NK-92 treated with Interleukin-12 subunit alpha and Interleukin-12 subunit beta, amount 100 ng/mL, for 24 hours (cell line): ENCODE measurements at places on chromosomes 13 and 19.

- no peak for DNase-seq
Observed at GRCh38 chr19:49216071-49216470, 58.5 kb downstream of the TRPM4 start.

DNA sequence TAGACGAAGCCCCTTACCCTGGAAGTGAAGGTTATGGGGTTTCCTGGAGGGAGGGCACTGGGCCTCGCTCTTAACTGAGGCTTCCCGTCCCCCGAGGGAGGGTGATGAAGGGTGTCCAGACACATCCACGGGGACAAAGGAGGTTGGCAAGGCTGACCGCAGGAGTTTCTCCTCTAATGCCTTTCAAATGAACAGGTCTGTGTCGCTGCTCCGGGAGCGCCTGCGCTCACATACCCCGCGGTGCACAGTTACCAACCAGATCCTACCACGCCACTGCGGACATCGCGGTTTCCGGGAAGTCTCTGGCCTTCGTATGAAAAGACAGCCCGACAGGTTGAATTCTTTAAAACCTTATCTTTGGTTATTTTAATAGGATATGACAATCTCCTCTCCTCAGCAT is 41.3 kb downstream of the IRS2 start:
- no peak for DNase-seq

DNA sequence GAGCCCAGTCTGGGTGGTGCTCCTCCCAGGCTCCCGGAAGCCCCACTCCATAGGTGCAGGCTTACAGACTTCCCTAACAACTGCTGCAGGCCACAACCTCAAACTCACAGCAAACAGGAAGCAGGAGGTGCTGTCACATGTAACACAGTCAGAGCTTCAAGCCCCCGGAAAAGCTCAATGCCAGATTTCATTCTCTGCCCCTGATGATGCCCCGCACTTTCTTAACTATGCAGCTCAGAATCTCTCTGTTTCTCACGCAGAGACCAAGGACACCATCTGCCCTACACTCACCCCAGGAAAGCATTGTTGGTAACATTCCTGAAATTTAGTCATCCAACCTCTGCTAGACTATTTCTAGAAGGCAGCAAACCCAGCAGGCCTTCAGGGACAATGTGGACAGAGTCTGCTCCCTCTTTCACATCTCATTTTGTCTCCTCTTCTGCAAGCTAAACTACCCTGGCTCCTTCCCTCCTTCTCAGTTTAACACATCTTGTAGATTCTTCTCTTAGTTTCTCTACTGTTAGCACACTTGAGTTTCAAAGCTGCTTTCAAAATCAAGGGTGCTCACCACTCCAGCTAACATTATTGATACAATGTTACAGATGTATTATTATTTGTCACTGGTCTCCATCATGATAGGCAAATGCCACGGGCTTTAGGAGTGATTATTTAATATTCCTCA is 162.5 kb downstream of the KCTD12 start:
- DNase-seq: no peak

GRCh38 chr19:18894254-18895037 is 1.5 kb downstream of the CERS1 start:
- DNase-seq: no peak

GRCh38 chr13:36282821-36283432 is 14.7 kb downstream of the CCDC169 start:
- DNase-seq: no peak

DNA sequence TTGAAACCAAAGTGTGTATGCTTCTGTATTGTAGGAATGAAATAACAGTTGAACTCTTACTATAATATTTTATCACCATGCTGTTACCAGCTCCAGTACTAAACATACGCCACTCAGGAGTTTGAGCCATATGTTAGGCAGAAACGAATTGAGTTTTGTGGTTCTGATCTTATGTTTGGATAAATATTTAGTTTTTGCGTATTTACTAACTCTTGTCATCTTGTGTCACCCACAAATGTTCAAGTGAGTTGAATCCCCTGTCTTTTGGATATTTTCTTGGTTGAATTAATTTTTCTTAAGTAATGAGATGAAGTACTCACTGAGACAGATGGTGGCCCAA is 1.5 kb downstream of the FNDC3A start:
- DNase-seq: no peak

- no peak for DNase-seq
Observed at GRCh38 chr13:113082198-113083021, 23.2 kb upstream of the F7 start.

GRCh38 chr19:48338802-48339503 is 13.6 kb downstream of the EMP3 start:
- no peak for DNase-seq

GRCh38 chr13:74920361-74920760 is 561.6 kb downstream of the TBC1D4 start:
- DNase-seq: no peak

GRCh38 chr19:44607049-44607448 is 6.3 kb upstream of the IGSF23 start:
- no peak for DNase-seq

DNA sequence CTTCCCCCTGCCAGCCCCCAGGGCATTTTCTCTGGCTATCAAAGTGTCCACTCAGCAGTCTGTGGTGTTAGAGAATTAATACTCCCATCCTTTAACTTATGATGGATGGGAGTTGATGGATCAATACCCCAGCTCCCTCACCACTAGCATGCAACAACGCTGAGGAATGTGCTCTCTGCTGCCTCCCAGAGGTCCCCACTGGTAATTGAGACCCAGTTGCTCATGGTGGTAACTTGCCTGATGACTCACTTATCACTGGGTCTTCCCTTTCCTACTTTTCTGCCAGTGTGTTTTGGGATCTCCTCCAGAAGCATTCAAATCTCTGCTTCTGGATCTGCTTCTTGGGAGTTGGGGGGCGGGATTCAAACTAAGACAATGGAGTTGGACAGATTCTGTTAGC is 20.3 kb upstream of the CACNA1A start:
- DNase-seq: no peak

- no peak for DNase-seq
Observed at GRCh38 chr13:79386125-79386826, 19.8 kb downstream of the RBM26 start.

- no peak for DNase-seq
Observed at GRCh38 chr19:6459262-6460098, at the start of gene SLC25A23. TSS of gene SLC25A23 (minus strand) at chr19:6459792. CDS start at chr19:6459628, 164 bp downstream.

- DNase-seq: no peak
Observed at GRCh38 chr19:46065486-46066071, 24.8 kb upstream of the IGFL4 start.

- no peak for DNase-seq
Observed at GRCh38 chr19:29524201-29524911, 1.4 kb upstream of the VSTM2B start.

DNA sequence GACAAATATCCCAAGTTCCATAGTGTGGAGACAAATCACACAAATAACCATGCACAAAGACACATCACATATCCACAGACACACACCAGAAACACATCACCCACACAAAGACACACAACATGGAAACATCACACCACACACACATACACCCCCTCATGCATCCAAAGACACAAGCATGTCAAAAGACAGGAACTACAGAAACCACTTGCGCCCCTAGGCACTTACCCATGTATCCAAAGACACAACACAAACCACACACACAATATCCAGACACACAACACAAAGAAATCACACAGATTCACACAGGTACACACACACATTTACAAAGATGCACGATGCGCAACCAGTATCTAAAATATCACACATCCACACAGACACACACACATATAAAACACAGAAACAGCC is 901 bp downstream of the DPF1 start:
- DNase-seq: no peak

- no peak for DNase-seq
Observed at GRCh38 chr19:42409477-42409876, 17.7 kb downstream of the LIPE start.

DNA sequence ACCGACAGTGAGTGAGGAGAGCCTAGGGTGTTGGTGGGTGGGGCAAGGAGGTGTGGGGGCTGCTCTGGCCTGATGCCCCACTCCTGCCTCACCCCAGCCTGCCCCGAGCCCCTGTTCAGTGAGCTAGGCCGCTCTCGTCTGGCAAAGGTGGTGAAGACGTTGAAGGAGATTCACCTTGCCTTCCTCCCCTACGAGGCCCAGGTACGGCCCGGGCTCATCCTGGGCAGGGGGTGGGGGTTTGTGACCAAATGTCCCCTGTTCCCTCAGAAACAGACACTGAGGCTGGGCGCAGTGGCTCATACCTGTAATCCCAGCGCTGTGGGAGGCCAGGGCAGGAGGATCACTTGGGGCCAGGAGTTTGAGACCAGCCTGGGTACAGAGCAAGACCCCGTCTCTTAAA is 3.9 kb downstream of the STXBP2 start:
- DNase-seq: no peak

GRCh38 chr13:103130681-103131210 is 64.5 kb upstream of the SLC10A2 start:
- no peak for DNase-seq

DNA sequence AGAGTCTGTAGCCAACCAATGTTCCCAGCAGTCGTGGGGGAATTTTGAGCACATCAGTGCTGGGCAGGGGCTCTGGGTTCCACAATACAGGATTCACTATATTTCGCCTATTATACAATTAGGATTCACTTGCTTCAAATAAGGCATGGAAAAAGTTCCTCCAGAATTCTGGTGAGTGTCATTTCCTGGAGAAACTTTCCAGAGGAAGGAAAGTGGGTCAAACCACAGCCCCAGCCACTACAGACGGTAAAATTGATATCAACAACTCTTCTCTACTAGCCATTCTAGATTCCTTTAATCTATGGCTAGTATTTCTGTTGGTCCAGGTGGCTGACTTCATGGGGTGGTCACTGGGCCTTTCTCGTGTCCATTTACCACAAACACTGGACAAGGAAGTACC is 10.5 kb downstream of the MYCBP2 start:
- no peak for DNase-seq

- DNase-seq: no peak
Observed at GRCh38 chr19:52007451-52007805, 583 bp downstream of the ZNF615 start.

DNA sequence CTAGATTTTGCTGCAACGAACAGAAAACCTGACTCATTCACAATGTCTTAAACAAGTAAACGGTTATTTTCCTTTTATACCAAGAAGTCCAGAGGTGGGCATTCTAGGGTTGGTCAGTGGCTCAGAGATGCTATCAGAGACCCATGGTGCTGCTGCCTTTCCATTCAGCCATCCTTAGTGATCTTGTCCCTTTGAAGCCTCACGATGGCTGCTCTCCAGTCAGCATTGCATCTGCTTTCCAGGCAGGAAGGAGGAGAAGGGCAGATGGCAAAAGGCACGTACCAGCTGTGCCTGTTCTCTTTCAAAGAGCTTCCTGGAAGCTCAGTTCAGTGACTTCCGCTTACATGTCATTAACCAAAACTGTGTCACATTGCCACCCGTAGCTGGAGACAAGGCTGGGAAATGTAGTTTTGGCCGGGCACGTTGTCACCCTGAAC is 30.1 kb downstream of the WDFY2 start:
- no peak for DNase-seq

GRCh38 chr19:18205200-18205892 is 1.5 kb upstream of the RAB3A start:
- no peak for DNase-seq

DNA sequence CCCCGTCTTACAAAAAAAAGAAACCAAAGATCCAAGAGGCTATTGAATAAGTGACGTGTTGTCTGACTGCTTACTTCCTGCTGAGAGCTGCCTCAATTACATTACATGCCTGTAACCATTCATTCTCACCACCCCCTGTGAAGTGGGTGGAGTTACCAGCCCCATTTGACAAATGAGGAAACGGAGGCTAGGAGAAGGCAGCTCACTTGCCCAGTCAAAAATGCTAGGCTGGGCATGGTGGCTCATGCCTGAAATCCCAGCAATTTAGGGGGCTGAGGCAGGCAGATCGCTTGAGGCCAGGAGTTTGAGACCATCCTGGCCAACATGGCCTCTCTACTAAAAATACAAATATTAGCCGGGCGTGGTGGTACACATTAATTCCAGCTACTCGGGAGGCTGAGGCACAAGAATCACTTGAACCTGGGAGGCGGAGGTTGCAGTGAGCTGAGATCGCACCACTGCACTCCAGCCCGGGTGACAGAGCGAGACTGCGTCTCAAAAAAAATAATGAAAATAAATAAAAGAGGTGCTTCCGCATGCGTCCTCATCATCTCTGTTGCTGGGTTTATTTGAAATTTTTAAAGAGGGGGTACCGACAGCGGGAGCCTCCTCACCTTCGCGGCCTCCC is 499 bp downstream of the LSM7 start:
- DNase-seq: peak; percentile 64

DNA sequence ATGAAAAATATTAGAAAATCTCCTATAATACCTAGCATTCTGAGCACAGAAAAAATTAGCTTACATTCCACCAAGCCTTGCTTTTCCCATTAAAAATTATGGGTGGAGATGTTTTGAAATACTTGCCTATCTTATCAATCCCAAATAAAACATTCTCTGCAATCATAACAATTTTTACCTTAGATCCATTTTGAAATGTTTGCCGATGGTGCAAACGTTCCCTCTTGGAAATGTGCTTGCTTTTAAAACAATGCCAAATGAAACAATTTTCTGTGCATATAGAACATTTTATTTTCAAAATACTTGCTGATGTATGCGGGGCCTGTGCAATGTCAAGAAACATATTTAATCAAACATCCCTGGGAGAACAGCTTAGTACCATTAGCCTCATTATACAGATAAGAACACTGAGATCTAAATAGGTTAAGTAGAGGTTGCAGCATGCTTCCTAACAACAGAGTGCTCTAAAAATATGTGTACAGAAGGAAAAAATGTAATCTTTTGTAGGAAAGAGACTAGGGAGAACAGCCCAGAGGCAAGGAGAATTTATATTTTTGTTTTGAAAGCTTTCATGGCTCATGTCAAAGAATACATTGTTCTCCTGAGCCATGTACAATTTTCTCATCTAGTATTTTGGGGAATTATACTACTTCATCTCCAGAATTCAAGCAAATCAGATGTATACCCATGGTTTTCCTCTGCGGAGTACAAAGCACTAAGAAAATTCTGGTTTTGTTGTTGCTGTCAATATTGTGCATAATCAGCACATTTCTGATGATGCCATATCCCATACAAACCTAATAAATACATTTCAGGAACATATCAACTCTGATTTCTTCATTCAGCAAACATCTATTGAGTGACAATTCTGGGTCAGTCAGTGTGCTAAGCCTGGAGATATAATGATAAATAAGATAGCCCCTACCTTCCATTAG is 25.9 kb upstream of the FNDC3A start:
- no peak for DNase-seq

DNA sequence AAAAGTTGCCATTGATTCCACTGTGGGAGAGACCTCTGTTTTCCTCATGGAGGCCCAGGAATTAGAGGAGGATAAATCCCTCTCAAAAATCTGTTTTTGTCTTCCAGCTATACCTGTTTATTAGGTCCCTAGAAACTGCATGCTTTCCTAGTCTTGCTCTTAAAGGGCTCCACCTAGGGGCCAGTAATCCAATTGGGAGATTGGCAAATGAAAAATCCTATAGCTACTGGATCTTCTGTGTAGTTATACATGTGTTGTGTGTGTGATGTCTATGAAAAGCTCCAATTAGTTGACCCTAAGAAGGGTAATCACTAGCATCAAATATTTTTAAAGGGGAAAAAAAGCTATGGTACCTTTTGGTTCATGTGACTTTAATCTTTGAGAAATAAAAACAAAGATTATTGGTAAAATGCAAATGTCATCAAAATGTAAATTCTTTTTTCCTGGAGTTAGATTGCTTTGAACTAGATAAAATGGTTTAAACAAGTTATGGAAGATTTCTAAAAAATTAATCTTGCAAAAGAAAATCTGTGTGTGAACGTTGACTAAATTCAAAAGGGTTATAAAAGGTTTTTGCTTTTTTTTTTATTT is 63.4 kb upstream of the C1QTNF9B start:
- no peak for DNase-seq

GRCh38 chr13:43786472-43786765 is 353 bp downstream of the ENOX1 start:
- no peak for DNase-seq
